Jurkat, Clone E6-1 (cell line): ENCODE measurements at places on chromosomes 4 and X.

DNA sequence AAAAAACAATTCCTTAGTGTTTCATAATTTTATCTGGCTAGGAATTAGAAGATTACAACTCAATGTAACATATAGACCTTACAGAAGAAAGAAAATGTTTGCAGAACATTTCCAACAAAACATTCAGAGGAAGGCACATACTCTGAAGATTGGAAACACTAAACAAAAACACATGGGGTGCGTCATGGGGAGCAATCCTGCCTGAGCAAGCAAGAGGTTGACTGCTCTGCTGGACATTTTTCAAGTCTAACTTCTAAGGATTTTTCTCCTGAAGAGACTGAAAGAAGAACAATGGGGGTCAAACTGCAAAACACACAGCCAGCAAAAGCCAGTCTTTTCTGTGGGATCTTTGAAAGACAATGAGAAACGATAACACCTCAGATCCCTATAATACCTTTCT lies 182.8 kb downstream of the GUCY2F start:
- DNase-seq: no peak

DNA sequence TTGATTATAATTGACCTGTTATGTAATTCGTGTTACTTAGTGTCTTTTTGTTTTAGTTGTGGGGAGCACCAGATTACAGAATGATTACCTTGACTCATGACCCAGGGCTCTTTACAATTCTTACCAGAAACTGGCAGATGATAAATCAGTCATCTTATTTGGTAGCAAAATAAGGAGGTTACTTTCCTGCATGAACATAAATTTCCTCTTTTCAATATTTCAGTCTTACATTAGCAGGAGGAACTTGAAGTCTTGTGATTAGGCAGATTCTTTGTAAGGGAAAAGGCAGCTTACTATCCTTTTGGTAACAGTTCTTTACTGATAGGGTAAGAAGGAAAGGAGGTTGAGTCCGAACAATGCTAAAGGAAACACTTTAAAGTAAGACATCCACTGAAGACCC lies 26.0 kb upstream of the SLC25A5 start:
- DNase-seq: no peak

DNA sequence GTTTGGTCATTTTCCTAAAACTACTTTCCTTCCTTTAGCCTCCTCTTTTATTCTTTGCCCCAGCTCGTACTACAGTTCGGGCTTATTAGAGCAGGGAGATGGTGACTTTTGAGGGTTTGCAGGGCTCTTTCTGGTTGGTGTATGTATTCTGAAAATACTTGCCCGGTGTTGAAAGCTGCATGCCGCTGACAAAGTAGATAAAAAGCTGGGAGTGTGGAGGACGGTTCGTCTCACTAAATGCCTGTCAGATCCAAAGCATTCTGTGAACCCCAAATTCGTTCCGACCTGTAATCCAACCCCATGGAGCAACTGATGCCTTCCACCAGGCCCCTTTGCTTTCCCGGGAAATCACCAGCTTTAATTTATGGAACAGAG lies 19.2 kb downstream of the TRIM2 start:
- DNase-seq: no peak

DNA sequence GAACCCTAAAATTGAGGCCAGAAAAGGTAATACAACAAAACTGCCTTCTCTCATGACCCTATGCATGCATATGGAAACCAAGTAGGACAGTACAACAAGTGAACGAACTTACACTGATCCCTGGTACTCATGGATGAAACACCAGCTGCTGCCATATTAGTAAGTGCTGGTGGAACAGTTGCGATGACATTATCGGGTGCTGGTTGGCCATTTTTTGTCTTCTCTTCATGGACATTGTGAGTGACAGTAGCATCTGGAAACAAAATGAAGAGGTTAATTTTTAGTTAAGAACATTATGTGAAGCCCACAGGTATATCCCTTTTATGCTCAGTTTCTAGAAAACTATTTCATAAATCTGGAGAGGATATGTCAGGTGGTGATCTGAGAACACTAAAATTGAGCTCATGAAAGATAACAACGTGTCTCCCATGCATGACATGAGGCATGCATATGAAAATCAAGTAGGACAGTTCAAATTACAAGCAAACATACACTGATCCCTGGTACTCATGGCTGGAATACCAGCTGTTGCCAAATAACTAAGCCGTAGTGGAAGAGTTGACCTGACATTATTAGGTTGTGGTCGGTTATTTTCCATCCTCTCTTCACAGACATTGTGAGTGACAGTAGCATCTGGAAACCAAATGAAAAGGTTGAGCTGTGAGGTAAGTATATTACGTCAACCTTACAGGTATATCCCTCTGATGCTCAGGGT lies 74.2 kb upstream of the CT45A1 start:
- no peak for DNase-seq

- DNase-seq: no peak
These were observed 340.7 kb downstream of the RAB28 start for GRCh38 chr4:13143222-13144070.

GRCh38 chrX:68599256-68600152 lies 48.0 kb upstream of the STARD8 start:
- DNase-seq: peak; percentile 0

DNA sequence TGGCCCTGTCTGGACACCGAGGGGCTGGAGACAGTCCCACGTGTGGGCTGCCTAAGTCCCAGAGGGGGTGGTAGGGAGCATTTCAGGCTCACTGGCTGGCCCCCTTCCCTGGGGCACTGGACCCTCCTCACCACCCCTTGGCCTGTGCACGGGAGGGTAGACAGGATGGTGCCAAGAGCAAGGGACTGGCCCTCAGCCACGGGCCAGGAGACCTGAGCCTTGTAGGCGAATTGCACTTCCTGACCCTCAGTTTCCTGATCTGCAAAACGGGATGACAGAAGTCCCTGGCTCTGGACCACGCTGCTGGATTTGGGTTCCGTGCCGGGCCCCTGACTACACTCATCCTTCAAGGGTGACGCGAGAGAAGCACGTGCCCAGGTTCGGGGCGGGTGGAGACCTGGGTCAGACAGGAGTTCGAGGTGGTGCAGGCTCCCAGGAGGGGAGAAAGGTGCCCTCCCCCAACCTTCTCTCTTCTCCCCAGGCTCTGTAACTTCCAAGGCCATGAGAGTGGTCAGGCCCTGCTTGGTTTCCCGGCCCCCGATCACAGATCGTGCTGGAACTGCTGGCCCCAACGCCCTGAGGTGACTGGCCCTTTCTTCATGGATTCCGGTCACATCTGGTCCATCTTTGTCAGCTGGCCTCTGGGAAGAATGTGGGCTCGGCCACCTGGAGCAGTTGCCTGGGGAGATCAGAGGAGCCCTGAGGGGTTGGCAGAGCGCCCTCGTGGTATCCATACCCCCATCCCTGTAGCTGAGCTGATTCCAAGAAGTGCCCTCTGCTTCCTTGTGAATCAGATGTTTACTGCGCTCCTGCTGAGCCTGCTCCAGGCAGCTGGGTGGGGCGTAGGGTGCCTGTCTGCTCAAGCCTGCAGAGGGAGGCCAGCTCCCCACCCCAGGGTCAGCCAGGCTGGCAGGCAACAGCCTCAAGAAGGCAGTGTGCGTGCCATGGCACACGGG lies 3.3 kb downstream of the SH3BP2 start:
- DNase-seq: no peak

GRCh38 chr4:6019316-6020263 lies 1.4 kb upstream of the C4orf50 start:
- DNase-seq: peak; percentile 39

- DNase-seq: no peak
These were observed 160.1 kb upstream of the VCX3A start for GRCh38 chrX:6694977-6695376.
